Glutamatergic neuron (in vitro differentiated cells): ENCODE measurements at places on chromosomes 2 and 18.

DNA sequence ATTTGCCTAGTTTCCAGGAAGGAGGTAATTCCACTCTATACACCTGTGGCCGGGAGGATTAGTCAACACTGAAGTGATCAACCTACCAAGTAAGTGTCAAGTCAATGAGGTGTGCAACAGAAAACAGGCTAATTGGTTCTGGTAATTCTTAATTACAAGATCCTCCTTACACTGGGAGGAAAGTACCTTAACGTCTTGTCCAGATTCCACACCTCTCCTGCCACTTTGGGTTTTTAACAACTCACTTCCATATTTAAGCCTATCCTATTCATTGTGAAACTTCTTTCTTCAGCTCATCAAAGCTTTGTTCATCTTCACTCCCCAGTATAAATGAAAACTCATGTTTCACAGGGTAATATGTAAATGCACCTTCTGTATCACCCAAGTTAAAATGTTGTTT lies 22.0 kb upstream of the MAP4K4 start:
- no peak for DNase-seq
- H3K36me3 ChIP-seq: peaks cover 4% of the 10 kb centered on the region
- H3K27me3 ChIP-seq: peaks cover 1% of the 10 kb centered on the region
- H3K4me1 ChIP-seq: no peaks in the 10 kb centered on the region
- H3K27ac ChIP-seq: no peak overlapping the region
- H3K4me3 ChIP-seq: no peak overlapping the region

DNA sequence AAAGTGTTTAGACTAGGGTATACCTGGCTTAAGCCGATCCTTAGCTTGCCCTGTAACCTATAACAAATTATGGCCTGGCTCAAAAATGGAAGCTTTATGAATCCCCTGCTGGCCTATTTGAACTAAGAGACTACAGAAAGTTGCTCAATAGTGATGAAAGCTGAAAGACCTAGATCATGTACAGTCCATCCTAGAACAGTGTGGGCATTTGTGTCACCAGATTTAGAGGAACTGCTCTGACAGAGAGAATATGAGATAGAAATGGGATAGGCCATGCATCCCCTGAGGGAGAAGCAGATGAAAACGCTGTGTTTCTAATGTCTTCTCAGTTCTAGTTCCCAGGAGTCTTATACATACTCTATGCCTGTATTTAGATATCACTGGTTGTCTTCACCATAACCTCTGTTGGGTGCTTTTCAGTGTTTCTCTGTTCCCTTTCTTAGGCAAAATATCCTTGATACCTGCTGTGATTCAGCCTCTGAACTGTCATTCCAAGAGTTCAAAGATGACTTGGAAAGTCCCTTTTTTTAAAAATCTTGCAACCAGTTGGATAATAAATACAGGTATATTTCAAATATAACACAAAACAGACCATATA lies 246.9 kb upstream of the SLC39A10 start:
- no peak for DNase-seq
- peaks cover 15% of the 10 kb centered on the region for H3K4me1 ChIP-seq
- no peak overlapping the region for H3K27ac ChIP-seq
- H3K27me3 ChIP-seq: no peaks in the 10 kb centered on the region

DNA sequence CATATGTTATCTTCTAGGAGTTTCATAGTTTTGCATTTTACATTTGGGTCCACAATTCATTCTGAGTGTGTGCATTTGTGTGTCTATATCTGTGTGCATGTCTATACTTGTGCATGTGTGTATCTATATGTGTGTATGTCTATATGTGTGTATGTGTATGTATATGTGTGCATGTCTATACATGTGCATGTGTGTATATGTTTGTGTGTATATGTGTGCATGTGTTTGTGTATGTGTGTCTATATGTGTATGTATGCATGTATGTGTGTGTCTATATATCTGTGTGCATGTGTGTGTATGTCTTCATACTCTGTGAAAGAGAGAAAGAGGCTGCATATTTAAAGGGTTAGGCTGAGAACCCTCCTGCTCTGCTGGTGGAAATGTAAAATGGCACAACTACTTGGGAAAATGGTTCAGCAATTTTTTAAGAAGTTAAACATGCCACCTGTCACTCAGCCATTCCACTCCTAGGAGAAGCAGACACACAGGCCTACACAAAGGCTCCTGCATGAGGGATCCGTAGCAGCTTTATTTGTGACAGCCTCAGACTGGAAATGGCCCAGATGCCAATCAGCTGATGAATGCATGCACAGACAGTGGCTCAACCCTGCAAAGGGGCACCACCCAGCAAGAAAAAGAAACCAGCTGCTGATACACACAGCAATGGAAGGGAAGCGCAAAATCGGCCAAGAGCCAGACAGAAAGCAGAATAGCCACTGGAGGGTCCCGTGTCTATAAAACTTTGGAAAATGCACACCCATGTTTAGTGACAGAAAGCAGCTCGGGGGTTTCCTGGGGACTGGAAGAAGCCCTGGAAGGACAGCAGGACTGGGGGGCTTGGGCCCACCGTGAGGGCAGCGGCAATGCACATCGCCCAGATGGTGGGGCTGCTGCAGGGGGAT lies 146.8 kb downstream of the SEPTIN10 start:
- H3K27me3 ChIP-seq: peaks cover 2% of the 10 kb centered on the region
- H3K27ac ChIP-seq: peak overlapping the region; percentile 20
- no peak overlapping the region for H3K4me3 ChIP-seq
- DNase-seq: no peak
- peaks cover 12% of the 10 kb centered on the region for H3K4me1 ChIP-seq

- no peaks in the 10 kb centered on the region for H3K36me3 ChIP-seq
- no peak overlapping the region for H3K4me3 ChIP-seq
Measured at GRCh38 chr2:177882501-177882900, 190.1 kb downstream of the PDE11A start.

GRCh38 chr18:49817947-49818346 lies 4.6 kb upstream of the ACAA2 start:
- peaks cover 4% of the 10 kb centered on the region for H3K4me1 ChIP-seq
- no peaks in the 10 kb centered on the region for H3K36me3 ChIP-seq
- peaks cover 10% of the 10 kb centered on the region for H3K27me3 ChIP-seq

DNA sequence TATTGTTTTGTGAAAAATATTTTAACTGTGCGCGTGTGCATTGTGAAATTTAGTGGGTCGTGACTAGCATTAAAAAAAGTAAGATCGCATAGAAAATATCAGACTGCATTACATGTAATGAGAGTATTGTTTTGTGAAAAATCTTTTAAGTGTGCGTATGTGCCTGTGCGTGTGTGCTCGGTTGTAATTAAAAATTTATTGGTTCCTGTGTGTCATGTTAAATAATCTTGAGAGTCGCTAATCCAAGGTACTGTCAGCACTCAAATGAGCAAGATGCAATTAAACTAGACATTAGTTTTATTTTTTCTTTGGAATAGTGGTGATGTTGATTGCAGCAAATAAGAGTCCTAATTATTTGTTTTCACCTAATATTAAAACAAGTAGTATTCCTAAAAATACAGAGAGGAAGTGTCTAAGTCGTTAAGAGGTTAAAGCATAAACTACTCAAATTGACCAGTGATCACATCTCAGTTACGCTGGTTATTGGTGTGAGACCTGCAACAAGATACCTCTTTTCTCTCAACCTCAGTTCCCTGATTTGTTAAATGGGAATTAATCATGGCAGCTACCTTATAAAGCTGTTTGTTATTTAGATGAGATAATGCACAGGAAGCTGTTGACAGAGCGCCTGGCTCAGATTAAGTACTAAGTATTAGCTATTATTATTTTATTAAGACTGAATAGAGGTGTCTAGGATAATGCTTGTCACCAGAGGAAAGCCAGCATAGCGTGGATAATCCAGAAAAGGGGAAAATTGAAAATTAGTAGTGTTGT lies 1.9 kb downstream of the ZDBF2 start:
- H3K27me3 ChIP-seq: peaks cover 6% of the 10 kb centered on the region
- no peaks in the 10 kb centered on the region for H3K36me3 ChIP-seq
- H3K4me3 ChIP-seq: peak overlapping the region; percentile 97
- no peak for DNase-seq
- H3K27ac ChIP-seq: peak overlapping the region; percentile 98
